Tongue (tissue), 3 donors: ENCODE measurements at places on chromosomes 2 and 18. TPM values are rescaled to one million over a fixed set of nuclear protein-coding genes. Genes with fewer than 3 reads are reported as not detected.

Gene RAB27B
- 3.7 TPM for total RNA-seq

Gene ANXA4
- 29.5 TPM for total RNA-seq

Gene OXER1
- 4.1 TPM for total RNA-seq

GRCh38 chr2:68741805-68742306, 7.2 kb downstream of the ARHGAP25 start:
- no peak for DNase-seq

DNA sequence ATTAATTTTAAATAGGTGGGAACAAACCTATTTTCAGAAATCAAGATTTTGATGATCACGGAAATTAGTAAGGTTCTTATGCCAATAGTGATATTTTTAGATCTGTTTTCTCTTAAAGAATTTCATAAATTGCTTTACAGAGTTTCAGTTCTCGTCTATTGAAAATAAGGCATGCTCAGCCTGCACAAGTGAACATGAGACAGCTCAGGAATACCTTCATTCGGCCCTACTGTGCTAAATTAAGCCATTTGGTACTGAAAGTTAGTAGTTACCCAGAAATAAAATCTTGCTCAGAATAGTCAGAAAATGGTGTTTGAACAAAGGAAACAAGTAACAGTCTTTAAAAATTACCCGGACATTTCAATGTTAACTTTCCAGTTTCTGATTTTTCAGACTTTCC, 60.4 kb downstream of the DLGAP1 start:
- DNase-seq: no peak

GRCh38 chr2:5315512-5315911, 376.7 kb upstream of the SOX11 start:
- peak; percentile 7 for DNase-seq

GRCh38 chr2:237219826-237220225, 134.1 kb downstream of the COPS8 start:
- no peak for DNase-seq

DNA sequence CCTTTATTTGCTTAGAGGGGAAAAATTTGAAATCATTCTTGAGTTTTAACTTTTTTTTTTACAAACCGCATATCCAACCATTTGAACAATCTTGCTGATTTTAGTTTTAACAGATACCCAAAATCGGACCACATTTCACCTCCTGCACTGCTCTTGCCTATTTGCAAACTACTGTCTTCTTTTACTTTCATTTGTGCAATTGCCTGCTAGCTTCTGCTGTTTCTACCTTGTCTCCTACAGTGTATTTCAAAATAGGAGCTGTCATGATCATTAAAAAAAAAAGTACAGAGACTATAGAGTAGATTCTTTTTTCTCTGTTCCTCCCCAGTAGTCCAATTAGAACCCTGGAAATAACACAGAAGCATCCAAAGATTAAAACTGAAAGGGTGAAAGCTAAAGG, 1081.2 kb downstream of the SOCS6 start:
- DNase-seq: no peak
